Stimulated activated naive B cell treated with anti-CD40 and anti-IgM and Interleukin-4, amounts not matched to agents 10 μg/mL and 1 μg/mL and 100 μg/mL, for 72 hours (primary cell): ENCODE measurements at places on chromosomes 5 and 9.
A peak's percentile ranks its signal among the peaks of the same experiment; 100 is the strongest.

- H3K4me1 ChIP-seq = peaks cover 18% of the 10 kb centered on the region
- H3K27ac ChIP-seq = peak overlapping the region; percentile 51
- peaks cover 13% of the 10 kb centered on the region for H3K36me3 ChIP-seq
- H3K4me3 ChIP-seq = no peak overlapping the region
Observed at GRCh38 chr5:108763222-108763916, 15.7 kb downstream of the FER start.

GRCh38 chr5:135951257-135951656, 3.5 kb downstream of the LECT2 start:
- peaks cover 3% of the 10 kb centered on the region for H3K27me3 ChIP-seq
- no peak overlapping the region for H3K4me3 ChIP-seq
- no peaks in the 10 kb centered on the region for H3K4me1 ChIP-seq
- no peak overlapping the region for H3K27ac ChIP-seq
- no peak for DNase-seq
- H3K36me3 ChIP-seq = no peaks in the 10 kb centered on the region

DNA sequence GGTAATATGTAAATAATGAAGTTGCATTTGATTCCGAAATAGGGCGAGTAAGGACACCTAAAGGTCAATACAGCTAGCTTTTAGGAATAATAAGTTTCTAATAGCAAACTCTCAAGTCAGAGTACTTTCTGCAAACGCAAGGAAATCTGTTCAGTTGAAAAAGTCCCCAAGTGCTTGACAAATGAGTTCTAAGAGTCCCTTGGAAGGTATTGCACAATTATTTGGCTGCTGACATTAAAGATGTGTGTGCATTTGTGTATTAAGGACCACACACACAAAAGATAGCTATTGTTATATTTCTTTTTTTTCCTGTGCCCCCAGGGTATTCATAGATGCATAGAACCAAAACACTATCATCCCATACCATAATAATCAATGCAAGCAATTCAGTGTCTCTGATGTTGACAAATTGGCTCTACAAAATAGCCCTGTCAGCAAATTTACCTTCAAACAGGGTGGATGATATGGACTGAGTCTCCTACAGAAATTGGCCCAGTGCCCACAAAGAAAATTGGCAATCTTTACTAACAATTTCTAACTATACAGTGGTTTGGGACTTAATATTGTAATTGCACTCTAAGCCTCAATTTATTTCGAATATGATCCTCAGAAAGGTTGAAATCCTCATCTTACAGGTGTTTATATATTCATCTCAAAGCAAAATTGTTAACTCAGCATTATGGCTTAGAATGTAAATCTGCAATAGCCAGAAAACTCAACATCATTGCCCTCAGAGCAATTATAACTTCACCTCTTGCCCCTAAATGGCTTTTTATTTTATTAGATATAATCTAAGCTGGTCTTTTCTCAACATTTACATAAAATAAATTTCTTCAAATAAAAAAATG, 827.2 kb downstream of the MAT2B start:
- DNase-seq = no peak
- H3K36me3 ChIP-seq = no peaks in the 10 kb centered on the region
- no peaks in the 10 kb centered on the region for H3K4me1 ChIP-seq
- no peak overlapping the region for H3K4me3 ChIP-seq
- no peak overlapping the region for H3K27ac ChIP-seq
- no peaks in the 10 kb centered on the region for H3K27me3 ChIP-seq

GRCh38 chr5:10601246-10602030, 37.6 kb downstream of the ANKRD33B start:
- DNase-seq = no peak
- peaks cover 52% of the 10 kb centered on the region for H3K4me1 ChIP-seq
- H3K27me3 ChIP-seq = no peaks in the 10 kb centered on the region
- peaks cover 53% of the 10 kb centered on the region for H3K36me3 ChIP-seq

- H3K27me3 ChIP-seq = peaks cover 5% of the 10 kb centered on the region
- DNase-seq = peak; percentile 52
- H3K36me3 ChIP-seq = peaks cover 2% of the 10 kb centered on the region
- H3K27ac ChIP-seq = peak within 1 kb of the TSS; percentile 87
- H3K4me1 ChIP-seq = peaks cover 6% of the 10 kb centered on the region
Observed at GRCh38 chr5:126422994-126423788, at the start of gene GRAMD2B. TSS of gene GRAMD2B (plus strand) at chr5:126423409. CDS start at chr5:126423607, 198 bp downstream.

DNA sequence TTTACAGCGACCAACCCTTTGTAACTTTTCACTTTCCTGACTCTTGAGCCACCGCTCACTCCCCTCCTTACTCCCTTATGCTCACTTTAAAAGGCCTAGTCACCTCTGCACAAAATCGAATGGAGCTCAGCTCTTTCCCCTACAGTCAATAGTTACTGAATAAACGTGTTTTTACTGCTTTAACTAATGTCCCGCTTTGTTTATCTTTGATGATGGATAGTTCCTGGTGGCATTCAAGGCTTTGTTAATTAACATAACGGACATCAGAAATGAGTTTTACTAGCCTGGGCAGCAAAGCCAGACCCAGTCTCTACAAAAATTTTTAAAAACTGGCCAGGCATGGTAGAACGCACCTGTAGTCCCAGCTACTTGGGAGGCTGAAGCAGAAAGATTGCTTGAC, 5.0 kb downstream of the SERINC5 start:
- peaks cover 72% of the 10 kb centered on the region for H3K4me1 ChIP-seq
- H3K36me3 ChIP-seq = peaks cover 13% of the 10 kb centered on the region
- H3K4me3 ChIP-seq = no peak overlapping the region
- H3K27ac ChIP-seq = no peak overlapping the region

DNA sequence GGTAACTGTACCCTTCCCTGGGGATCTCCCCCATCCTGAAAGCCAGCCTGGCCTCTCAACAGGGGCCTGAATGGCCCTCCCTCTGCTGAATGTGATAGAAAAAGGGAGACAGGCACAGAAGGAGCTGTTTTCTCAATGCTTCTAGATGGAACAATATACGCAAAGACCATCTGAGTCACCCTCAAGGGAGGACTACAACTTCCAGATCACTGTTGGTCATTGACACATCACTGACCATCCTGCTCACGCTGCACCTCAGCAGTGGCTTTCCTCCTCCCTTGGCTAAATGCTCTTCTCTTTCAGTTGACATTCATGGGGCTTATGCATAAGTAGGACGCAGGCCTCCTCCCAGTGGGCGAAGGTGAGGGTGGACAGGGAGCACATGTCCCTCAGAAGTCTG, 112.2 kb upstream of the SHB start:
- H3K36me3 ChIP-seq = no peaks in the 10 kb centered on the region
- peaks cover 5% of the 10 kb centered on the region for H3K4me1 ChIP-seq
- DNase-seq = no peak
- H3K27ac ChIP-seq = no peak overlapping the region
- no peak overlapping the region for H3K4me3 ChIP-seq

DNA sequence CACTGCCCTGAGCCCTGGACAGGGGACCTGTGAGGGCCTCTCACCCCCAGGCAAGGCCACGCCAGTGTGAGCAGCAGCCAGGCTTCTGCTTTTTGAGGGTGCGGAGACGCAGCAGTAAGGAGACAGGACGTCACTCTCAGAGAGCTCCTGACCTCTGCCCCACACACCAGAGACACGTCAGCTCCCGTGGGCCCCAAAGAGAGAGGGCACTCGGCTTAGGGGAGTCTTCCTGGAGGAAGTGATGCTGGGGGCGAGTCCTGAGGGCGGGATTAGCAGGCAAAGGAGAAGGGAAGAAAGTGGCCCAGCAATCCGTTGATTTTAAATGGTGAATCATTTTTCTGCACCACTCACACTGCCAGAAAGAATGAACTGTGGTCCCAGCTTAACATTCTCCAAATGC, 24.0 kb upstream of the SLC9A3 start:
- peaks cover 58% of the 10 kb centered on the region for H3K27me3 ChIP-seq
- no peak overlapping the region for H3K4me3 ChIP-seq
- H3K36me3 ChIP-seq = peaks cover 3% of the 10 kb centered on the region
- no peak for DNase-seq
- H3K27ac ChIP-seq = no peak overlapping the region

- DNase-seq = no peak
- H3K27me3 ChIP-seq = no peaks in the 10 kb centered on the region
- peaks cover 4% of the 10 kb centered on the region for H3K4me1 ChIP-seq
- H3K4me3 ChIP-seq = no peak overlapping the region
Observed at GRCh38 chr5:119682372-119682771, 53.0 kb downstream of the FAM170A start.

GRCh38 chr9:124297551-124297901, 39.8 kb downstream of the NEK6 start:
- no peak overlapping the region for H3K4me3 ChIP-seq
- H3K36me3 ChIP-seq = peaks cover 71% of the 10 kb centered on the region
- DNase-seq = no peak
- peaks cover 59% of the 10 kb centered on the region for H3K4me1 ChIP-seq
- H3K27me3 ChIP-seq = no peaks in the 10 kb centered on the region

DNA sequence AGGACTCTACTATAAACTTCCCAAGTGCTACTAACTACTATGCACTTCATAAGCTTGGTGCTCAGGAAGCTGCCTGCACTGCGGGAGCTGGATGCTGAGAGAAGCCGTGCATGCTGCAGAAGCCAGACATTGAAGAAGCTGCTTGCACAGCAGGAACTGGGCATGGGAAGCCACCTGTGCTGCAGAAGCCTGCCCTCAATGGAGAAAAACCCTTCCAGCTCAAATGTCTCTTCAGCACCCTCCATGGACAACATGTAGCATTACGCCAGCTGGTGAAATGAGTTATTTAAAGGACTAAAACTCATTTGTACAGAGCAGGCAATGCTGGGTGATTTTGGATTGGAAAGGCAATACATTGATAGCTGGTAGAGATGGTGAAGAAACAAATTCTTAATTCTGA, 247.2 kb downstream of the KIF4B start:
- no peak overlapping the region for H3K27ac ChIP-seq
- H3K4me3 ChIP-seq = no peak overlapping the region
- no peaks in the 10 kb centered on the region for H3K27me3 ChIP-seq
- DNase-seq = no peak
- no peaks in the 10 kb centered on the region for H3K4me1 ChIP-seq

DNA sequence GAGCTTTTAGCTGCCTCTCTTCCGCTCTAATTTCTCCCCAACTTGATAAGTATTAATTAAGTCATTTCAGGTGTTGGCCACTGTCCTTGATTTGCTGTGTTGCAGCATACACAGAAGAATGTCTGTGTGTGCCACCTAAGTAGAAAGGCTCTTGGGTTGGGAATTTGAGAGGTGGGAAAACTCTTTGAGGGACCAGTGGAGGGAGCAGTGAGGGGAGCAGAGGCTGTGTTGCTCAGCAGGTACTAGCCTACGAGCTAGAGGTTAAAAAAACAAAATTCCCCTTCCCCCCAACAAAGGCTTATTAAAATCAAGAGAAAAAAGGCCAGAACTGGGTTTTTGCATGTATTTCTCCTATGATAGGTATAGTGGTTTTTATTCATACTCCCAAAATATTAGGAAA, 20.9 kb downstream of the RPS23 start:
- no peak overlapping the region for H3K27ac ChIP-seq
- peaks cover 3% of the 10 kb centered on the region for H3K36me3 ChIP-seq
- no peaks in the 10 kb centered on the region for H3K4me1 ChIP-seq
- H3K27me3 ChIP-seq = no peaks in the 10 kb centered on the region
- DNase-seq = no peak
- no peak overlapping the region for H3K4me3 ChIP-seq

DNA sequence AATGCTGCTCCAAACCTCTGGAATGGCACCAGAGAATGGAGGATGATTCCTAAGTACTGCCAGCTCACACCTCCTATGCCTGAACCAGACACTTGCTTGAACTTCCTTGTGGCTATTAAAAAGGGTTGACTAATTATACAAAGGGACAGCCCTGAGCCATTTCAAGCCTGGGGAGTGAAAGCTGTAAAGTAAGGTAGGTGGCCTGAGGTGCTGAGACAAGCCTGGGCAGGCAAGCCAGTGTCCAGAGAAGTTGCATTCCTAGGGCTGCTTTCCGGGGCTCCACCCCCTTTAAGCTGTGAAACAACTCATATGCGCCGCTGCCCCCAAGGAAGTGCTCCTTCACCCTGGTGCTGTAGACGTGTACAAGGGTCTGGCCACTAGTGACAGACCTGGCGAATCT, 79.9 kb upstream of the SLC1A3 start:
- no peaks in the 10 kb centered on the region for H3K27me3 ChIP-seq
- H3K36me3 ChIP-seq = no peaks in the 10 kb centered on the region
- H3K27ac ChIP-seq = no peak overlapping the region
- no peaks in the 10 kb centered on the region for H3K4me1 ChIP-seq
- H3K4me3 ChIP-seq = no peak overlapping the region
- no peak for DNase-seq

DNA sequence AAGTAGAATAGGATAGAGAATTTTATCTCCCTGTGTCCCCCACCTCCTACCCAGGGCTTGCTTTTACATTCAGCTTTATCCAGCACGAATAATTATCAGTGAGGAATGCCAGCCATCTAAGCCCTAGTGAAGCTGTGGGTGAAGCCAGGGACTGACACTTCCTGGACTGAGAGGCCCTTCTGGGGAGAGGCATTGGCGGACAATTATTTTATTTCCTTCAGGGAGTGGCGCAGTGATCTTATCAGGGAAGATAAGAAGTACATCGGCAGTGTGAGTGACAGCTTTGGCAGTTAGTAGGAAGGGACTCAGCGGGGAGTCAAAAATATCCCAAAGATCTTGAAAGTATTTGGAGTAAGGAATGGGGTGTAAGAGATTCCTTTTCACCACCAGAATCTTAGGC, 34.9 kb upstream of the RPS23 start:
- no peak for DNase-seq
- H3K4me1 ChIP-seq = no peaks in the 10 kb centered on the region
- H3K36me3 ChIP-seq = peaks cover 40% of the 10 kb centered on the region
- H3K4me3 ChIP-seq = no peak overlapping the region
- H3K27me3 ChIP-seq = no peaks in the 10 kb centered on the region

GRCh38 chr5:36045895-36046294, 20.8 kb downstream of the UGT3A2 start:
- no peaks in the 10 kb centered on the region for H3K36me3 ChIP-seq
- no peaks in the 10 kb centered on the region for H3K4me1 ChIP-seq
- H3K4me3 ChIP-seq = no peak overlapping the region

GRCh38 chr5:72436796-72437471, 70.3 kb downstream of the ZNF366 start:
- no peak overlapping the region for H3K27ac ChIP-seq
- H3K27me3 ChIP-seq = peaks cover 6% of the 10 kb centered on the region
- peaks cover 11% of the 10 kb centered on the region for H3K4me1 ChIP-seq

- H3K4me3 ChIP-seq = no peak overlapping the region
- H3K4me1 ChIP-seq = peaks cover 4% of the 10 kb centered on the region
- no peak overlapping the region for H3K27ac ChIP-seq
- H3K36me3 ChIP-seq = no peaks in the 10 kb centered on the region
Observed at GRCh38 chr5:142235870-142236672, 88.8 kb downstream of the SPRY4 start.

DNA sequence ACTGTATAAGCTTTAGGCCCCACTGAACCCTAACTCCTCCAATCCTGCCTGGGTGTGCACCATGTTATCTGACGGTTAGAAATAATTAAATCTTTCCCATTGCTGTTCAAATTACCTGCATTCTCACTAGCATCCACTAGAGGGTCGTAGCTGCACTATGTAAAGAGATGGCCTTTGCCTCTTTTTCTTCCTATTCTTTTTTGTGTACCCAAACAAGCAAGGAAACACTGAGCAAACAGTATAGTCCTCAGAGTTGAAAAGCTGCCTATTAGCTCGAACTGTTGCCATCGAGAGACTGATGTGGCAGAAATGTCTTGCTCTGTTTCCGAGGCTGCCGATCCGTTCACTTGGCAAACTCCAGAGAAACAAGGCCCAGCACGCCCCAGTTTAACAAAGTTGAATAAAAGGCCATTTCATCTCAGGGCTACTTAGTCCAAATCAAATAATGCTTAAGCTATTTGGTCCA, 163.8 kb upstream of the TRPM3 start:
- DNase-seq = no peak
- H3K36me3 ChIP-seq = no peaks in the 10 kb centered on the region
- peaks cover 5% of the 10 kb centered on the region for H3K27me3 ChIP-seq
- H3K4me3 ChIP-seq = no peak overlapping the region
- no peaks in the 10 kb centered on the region for H3K4me1 ChIP-seq
